ENCODE measurements at places on chromosomes 6 and 20.

- DNase-seq: no peak
Observed at GRCh38 chr6:11471261-11471660, 66.3 kb upstream of the TMEM170B start.

DNA sequence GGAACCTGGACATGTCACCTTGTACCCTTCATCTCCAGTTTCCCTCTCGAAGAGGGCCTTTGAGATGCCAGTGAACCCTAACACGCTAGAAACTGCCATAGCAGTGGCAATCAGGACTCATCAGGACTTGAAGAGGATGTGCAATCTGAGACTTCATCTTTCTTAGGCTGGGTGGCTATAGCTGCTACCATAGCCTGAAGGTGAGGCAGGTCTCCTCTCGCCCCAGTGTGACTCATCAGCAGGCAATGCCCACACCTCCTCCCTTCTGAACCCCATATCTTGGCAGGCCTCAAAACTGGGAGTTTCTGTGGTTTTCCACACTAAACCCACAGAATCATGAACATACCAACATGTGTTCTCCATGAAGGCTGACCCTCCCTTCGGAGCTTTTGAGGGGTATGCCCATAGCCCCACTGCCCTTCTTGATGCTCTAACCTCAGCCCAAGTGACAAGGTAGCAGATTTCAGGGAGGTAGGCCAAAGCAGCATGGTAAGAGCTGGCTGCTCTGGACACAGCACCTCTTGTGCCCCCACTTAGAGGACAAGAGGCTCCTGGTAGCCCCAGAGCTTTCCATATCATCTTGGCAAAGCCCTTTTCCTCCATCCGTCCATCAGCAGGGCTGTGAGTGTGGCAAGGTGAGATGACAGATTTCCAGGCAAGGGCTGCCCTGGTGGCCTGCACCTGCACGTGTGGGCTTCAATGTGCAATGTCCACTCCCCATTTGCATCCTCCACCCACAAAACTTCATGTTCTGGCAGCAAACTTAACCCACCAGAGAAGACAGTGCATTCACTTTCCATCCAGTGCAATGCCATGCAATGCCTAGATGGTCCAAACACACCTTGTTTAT lies 2.6 kb downstream of the BLCAP start:
- no peak for DNase-seq

- DNase-seq: no peak
Observed at GRCh38 chr6:71375676-71376075, 87.1 kb downstream of the OGFRL1 start.

- no peak for DNase-seq
Observed at GRCh38 chr6:80234401-80234800, 127.9 kb downstream of the BCKDHB start.

DNA sequence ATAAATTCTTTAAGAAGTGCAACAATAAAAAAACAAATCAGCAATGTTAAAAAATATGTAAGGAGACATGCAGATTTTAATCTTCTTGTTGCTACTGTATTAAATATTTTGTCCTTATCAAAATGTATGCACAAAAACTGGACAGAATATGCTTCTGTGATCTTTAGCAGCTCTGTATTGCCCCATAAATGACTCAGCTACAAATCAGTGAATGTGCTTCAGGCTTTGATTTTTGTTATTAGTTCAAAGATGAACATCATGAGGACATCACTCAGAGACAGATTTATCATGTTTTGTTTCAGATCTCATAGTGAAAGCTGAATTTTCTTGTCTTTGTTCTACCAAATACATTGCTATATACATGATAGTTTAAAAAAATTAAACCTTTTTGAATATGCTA lies 312.4 kb downstream of the GRIK2 start:
- DNase-seq: no peak

GRCh38 chr6:117232196-117232595 lies 33.2 kb upstream of the VGLL2 start:
- no peak for DNase-seq

- DNase-seq: no peak
Observed at GRCh38 chr6:12241493-12242175, 48.5 kb upstream of the EDN1 start.

DNA sequence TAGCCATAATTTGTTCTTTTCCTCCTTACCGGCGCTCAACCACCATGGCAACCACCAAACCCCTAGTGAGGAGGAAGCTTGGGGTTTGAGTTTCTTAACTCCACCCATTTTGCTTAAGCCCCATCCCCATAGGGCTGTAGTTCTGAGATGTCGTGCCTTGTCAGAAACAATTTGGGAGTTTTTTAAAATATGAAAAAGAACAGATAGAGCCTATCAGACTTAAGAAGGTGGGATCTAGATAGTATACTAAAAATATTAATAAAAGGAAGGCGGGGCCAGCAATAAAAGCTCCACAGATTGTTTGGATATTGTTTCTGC lies 5.6 kb downstream of the BRD2 start:
- no peak for DNase-seq

DNA sequence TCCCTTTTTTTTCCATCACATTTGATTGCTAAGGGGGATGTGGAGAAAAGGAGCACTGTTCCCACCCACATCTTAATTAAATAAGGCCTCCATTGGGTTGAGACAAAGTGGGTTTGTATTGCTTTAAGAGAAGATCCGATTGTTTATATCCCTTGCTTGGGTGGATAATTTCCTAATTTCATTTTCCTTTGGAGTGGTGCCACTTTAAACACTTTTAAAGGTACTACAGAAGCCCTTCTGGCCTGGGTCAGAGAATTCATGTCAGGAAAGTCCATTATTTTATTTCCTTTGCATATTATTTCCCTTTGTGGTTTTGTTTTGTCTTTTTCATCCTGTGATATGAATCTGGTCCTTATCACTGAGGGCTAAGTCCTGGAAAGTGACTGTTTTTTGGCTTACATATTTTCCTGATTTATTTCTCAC lies 56.9 kb downstream of the PHACTR2 start:
- no peak for DNase-seq

DNA sequence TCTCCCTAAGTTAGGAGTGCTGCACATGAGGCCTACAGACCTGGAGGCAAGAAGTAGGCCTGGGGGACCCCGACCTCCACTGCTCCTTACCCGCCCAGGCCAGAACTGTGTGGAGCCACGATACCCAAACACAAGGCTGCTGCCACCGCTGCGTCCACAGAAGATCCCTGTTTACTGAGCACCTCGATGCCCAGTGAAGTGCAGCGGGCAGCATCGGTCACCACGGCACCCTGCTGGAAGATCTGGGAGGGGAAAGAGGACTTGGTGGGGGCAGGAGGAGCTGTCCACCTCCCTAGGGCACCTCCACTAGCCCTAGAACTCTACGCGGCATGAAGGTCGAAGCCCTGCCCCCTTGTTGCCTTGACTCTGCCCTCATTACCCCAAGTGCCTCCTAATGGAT lies 9.9 kb downstream of the GGT7 start:
- DNase-seq: no peak

DNA sequence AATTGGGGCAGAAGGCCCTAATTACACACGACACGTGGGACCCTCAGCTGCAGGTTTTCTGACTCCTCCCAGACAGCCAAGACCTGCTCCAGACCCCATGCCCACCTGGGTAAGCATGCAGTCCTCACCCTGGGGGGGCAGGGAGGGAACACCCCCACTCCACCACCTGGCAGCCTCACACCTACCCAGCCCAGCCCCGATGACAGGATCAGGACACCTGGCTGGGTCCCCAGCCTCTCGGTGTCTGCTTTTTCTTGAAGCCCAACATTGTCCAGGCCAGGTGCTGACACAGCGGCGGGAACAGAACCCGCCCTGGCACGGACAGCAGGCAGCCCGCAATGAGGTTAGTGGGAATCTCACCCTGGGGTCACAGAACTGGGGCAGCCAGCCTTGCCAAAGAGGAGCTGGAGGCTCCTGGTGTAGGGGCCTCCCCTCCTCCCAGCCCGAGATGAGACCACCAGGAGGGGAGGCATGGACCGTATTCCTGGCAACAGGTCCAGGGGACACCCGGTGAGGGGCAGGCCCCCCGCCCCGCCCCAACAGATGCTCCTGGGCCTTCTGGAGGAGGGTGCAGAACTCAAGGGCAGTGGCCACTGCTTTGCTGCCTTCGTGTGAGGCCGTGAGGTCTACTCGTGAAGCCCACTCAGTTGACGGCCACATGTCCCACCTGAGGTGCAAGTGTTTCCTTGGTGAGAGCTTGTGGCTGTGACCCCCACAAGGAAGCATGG lies 103.8 kb downstream of the DLL1 start:
- no peak for DNase-seq

- DNase-seq: no peak
Observed at GRCh38 chr6:108914235-108915022, 66.2 kb downstream of the ARMC2 start.

GRCh38 chr6:48476257-48476656 lies 365.3 kb upstream of the PTCHD4 start:
- no peak for DNase-seq

GRCh38 chr6:42294759-42295158 lies 77.1 kb upstream of the MRPS10 start:
- no peak for DNase-seq

DNA sequence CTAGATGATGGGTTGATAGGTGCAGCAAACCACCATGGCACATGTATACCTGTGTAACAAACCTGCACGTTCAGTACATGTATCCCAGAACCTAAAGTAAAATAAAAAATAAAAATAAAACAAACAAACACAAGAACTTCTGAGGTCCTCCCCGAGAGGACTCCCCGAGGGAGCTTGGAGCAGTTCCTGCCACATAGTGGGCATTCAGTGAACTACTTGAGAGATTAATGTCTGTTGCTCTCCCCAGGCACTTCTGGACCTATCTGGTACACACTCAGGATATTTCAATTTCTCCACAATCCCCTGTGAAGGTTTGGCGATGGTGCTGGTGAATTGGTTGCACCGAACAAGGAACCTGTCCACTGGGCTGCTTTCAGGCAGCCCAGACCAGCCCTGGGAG lies 311.2 kb downstream of the ESR1 start:
- DNase-seq: no peak

DNA sequence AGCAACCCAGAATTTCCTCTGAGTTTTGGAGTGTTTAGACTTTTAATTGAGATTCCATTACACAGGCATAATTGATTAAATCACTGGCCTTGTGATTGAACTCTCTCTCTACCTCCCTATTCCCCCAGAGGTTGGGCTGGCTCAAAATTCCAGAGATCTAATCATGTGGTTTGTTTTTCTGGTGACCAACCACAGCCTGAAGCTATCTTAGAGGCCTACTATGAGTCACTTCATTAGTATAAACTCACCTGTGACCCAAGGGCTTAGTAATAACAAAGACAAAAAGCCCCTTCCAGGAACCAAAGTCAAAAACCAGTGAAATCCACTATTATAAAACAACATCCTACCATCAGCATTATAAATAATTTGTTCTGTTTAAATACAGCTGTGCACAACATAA lies 992.5 kb upstream of the CITED2 start:
- DNase-seq: no peak

DNA sequence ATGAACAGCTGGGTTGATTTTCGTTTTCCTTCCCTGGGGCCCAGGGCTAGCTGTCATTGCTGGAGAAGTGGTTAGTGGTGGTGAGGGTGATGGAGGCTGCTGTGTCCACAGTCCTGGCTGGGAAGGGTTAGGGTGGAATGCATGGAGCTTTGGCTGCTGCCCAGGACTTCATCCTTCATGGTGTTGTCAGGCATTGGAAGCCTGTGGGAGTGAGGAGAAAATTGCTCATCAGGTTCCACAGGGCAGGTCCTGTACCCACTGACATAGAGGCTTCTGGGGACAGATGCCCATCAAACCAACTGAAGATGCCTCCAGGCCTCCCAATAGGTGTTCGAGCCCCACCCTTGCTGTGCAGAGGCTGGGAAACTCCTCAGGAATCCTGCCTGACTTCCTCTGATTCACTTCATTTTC lies 262.4 kb upstream of the SUPT3H start:
- DNase-seq: no peak

- DNase-seq: no peak
Observed at GRCh38 chr6:36963451-36964290, 9.1 kb downstream of the PI16 start.

DNA sequence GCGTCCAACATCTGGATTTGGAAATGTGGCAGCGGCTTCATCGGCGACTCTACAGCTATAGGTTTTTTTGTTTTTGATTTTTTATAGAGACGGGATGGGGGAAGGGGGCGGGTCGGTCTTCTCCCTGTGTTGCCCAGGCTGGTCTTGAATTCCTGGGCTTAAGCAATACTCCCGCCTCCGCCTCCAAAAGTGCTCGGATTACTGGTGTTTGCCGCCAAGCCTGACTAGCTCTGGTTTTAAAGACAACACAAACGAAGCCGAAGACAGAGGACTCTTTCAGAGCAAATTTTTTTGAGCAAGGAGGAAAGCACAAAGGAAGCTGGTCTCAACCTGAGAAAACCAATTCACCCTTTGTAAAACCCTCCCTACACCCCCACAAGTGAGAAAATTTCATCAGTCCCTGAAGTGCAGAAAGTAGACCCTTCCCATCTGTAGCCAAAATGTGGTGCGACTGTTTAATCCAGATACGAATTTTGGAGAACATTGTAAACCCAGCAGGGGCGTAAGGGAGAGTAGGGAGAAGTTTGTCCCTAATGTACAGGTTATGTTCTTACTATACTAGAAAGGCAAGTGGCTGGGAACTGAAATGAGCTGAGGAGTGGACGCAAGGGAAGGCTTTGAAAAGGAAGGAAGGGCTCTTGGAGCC lies 185.9 kb downstream of the TRIM27 start:
- no peak for DNase-seq

- no peak for DNase-seq
Observed at GRCh38 chr6:159977255-159977903, 8.5 kb downstream of the IGF2R start.

DNA sequence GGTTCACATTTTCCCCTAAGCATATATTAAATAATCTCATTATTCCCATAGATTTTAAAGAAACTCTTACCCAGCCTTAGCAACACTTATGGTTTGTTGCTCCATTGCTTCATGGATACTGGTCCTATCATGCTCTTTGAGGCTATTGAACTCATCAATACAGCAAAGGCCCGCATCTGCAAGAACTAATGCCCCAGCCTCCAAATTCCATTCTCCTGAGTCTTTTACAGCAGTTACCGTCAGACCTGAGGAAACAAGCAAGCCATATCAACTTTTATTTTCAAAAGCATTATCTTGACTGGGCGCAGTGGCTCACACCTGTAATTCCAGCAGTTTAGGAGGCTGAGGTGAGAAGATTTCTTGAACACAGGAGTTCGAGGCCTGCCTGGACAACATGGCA lies 37.7 kb upstream of the ASF1A start:
- DNase-seq: no peak

DNA sequence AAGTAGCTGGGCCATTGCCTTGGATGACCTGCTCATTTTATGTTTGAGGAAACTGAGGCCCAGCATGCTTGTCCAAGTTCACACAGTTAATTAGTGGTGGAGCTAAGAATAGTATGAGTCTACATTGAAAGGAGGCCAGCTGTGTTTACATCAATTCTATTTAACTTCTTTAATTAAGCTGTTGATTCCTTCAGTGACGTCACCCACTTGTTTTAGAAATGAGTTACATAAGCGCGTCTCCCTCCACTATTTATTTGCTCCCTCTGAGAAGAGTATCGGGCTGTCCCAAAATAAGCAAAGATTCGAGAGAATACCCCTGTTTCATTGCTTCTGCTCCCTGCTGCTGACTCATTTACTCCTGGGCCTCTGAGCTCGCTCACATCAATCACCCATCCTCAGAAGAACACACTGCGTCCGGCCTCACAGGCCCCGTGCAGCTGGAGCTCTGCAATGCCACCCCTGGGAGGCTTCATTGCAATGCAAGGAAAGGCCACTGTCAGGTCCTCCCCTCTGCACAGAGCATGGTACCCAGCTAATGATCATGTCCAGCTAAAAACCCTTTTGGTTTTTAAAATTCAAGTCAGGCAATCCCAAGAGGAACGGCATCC lies 74.8 kb upstream of the BMP2 start:
- no peak for DNase-seq

Data from stimulated activated CD4-positive, alpha-beta T cell treated with anti-CD3 and anti-CD28 coated beads, Interleukin-1b, Interleukin-23, amount 100 ng/mL, for 1 hour (primary cell).